ENCODE measurements at places on chromosomes 3 and 15.

DNA sequence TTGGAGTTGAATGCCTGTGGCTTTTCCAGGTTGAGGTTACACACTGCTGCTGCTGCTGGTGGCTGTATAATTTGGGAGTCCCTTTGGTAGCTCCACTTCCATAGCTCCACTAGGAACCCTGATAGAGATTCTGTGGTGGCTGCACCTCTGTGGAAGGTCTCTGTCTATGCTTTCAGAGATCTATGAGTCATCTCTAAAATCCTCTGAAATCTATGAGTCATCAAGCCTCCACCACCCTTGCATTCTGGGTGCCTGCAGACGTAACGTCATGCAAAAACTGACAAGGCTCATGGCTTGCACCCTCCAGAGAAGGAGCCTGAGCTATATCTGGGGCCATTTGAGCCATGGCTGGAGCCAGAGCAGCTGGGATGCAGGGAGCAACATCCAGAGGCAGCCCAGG, 1037.0 kb upstream of the CFAP20DC start:
- no peak for DNase-seq

GRCh38 chr3:177754508-177754921, 557.2 kb upstream of the TBL1XR1 start:
- no peak for DNase-seq

GRCh38 chr15:91936927-91937326, 83.4 kb downstream of the SLCO3A1 start:
- DNase-seq, result no peak

DNA sequence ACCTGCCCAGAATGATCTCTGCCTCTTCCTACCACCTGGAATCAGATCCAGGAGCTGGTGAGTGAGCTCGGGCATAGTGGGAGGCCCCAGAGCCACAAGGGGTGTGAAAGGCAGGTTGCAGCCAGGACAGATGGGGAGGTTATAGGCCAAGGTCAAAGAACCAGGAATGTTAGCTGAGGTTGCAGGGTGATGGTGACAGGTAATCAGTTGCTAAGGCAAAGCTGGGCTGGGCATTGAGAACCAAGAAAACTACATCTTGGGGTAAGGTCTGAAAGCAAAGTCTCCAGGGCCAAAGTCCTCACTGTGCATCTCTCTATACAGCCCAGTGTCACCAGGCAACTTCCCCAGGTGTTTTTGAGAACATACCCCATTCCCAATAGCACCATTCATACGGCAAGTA, 38.4 kb upstream of the SLC6A11 start:
- DNase-seq, result no peak

- no peak for DNase-seq
Observed at GRCh38 chr3:72342450-72342849, 505.8 kb downstream of the SHQ1 start.

- no peak for DNase-seq
Observed at GRCh38 chr3:13300546-13301285, 119.4 kb downstream of the NUP210 start.

DNA sequence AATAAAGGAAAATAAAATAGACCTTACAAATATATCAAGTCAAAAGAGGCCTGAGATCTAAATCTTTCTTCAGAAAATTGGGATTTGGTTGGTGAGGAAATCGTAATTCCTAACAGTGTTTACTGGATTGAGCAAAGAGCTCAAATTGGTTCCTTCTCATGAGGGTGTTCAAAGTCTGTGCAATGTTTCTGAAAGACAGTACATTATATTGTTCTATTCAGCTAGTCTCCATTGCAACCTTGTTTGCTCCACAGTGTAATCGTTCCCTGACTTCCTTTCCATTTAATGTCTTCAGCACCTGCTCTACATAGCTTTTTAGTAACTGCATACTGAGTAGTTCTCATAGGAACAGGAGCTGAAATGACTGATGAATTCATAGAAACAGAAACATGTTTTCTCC, 326.8 kb downstream of the SUCLG2 start:
- no peak for DNase-seq

DNA sequence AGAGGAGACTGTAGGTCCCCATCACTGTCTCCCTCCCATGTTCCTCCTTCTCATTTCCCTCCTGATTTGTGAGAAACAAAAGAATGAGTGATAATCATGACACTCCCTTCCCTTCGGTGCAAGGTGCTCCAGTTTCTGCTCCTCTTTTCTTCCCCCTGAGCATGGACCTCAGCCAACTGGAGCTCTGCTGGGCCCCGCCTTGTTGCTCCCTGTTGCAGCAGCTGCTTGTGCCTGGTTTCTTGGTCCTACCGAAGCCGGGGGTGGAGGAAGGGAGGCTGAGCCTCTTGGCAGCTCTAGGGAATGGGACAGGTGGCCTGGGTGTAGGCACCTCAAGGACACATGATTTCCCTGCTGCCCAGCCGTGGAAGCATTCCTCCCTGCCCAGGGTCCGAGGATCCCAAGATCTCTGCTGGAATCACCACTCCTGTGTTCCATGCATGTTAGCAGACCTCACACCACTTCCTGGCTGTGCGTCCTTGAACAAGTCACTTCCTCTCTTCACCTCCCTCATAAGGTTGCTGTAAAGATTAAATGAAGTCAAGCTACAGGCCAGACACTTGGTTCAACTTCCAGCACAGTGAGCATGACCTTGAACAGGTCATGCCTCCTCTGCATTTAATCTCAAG, 131.6 kb upstream of the ABHD17C start:
- DNase-seq, result no peak

- no peak for DNase-seq
Observed at GRCh38 chr3:49620728-49621127, 53.4 kb upstream of the APEH start.

DNA sequence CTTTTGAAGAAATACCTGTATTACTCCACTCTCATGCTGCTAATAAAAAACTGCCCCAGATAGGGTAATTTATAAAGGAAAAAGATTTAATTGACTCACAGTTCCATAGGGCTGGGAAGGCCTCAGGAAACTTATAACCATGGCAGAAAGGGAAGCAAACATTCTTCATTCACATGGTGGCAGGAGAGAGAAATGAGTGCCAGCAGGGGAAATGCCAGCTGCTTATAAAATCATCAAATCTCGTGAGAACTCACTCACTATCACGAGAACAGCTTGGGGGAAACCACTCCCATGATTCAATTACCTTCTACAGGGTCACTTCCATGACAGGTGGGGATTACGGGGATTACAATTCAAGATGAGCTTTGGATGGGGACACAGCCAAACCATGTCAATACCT, 18.7 kb downstream of the MFSD1 start:
- DNase-seq, result no peak

- no peak for DNase-seq
Observed at GRCh38 chr3:135218304-135218703, 423.2 kb downstream of the EPHB1 start.

GRCh38 chr3:165259541-165260193, 63.5 kb upstream of the SLITRK3 start:
- DNase-seq, result no peak

DNA sequence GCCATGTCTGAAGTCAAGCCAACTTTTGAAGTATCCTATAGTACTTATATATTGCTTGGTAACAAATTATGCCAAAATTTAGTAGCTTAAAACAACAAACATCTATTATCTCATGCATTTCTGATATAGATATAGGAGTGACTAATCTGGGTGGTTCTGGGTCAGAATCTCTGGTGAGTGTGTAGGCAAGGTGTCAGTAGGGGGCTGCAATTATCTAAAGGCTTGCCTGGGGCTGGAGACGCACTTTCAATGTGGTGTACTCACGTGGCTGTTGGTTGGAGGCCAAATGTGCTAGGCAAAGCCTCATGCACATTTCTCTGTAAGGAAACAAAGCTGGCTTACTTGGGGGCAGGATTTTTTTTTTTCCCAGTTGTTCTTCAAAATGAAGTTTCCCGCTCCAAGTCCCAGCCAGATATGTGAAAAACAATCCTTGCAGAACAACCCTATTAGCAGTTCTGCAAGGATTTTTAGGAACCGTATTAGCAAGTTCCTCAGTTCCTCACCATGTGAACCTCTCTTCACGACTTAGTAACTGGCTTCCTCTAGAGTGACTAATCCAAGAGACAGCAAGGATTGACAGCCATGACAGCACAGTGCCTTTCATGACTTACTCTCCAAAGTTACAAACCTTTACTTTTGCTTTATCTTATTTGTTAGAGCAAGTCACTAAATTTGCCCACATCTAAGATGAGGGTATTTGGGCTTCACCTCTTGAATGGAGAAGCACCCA, 25.8 kb downstream of the GREM1 start:
- DNase-seq, result no peak

DNA sequence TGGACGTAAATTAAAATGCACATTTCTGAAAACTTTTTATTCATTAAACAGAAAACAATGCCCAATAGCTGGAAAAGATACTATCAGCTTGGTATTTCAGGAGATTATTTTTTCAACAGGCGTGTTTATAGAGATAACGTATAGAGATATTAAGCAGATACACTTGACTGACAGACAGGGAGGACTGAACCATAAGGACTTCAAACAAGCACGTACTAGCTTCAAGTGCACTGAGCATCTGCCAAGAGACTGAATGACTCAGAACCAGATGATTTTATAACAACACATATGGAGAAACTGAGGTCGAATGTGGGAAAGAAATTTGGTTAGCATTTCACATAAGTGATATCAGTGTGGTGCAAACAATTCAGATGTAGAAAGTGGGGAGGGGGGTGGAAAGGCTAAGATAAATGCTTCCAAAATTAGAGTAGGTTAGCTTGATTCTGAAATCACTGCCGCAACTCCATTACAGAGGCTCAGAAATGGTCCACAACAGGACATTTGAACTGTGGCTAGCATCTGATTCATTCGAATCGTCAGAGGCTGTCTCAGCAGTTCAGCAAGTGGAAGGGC, 103.5 kb downstream of the SEMA6D start:
- DNase-seq, result no peak

Measured in NCI-H1930 (cell line).